ENCODE measurements at places on chromosomes 6 and 20. TPM values are rescaled to one million over a fixed set of nuclear protein-coding genes. Genes with fewer than 3 reads are reported as not detected.

Gene GPR6
- not detected for total RNA-seq

Gene TSHZ2
- total RNA-seq, result 0.36 TPM

Gene PTGIS
- 0.14 TPM for total RNA-seq

Gene ZC2HC1B
- total RNA-seq, result not detected

Gene THBD
- total RNA-seq, result 0.07 TPM

Gene CGAS
- not detected for total RNA-seq

Gene HDGFL1
- total RNA-seq, result not detected

Gene FGD2
- total RNA-seq, result not detected

Gene CLVS2
- total RNA-seq, result not detected

Gene CFAP206
- total RNA-seq, result 0.43 TPM

Gene GHRH
- not detected for total RNA-seq

Gene TCP11
- not detected for total RNA-seq

Gene TEAD3
- 12.3 TPM for total RNA-seq

Gene MYLK4
- 0.24 TPM for total RNA-seq

Gene SAMD10
- total RNA-seq, result 0.77 TPM

Gene FITM2
- 12.9 TPM for total RNA-seq

Gene SPATS1
- not detected for total RNA-seq

Gene NKAPL
- total RNA-seq, result not detected

Gene ME1
- 23.1 TPM for total RNA-seq

Gene COL19A1
- not detected for total RNA-seq

Gene ATG5
- total RNA-seq, result 53.7 TPM

Gene MOG
- not detected for total RNA-seq

Gene MUC22
- not detected for total RNA-seq

Gene TMEM244
- total RNA-seq, result not detected

Gene TTBK1
- not detected for total RNA-seq

Gene KCNK15
- not detected for total RNA-seq

Gene LY6G5C
- not detected for total RNA-seq

Gene E2F1
- total RNA-seq, result 68.1 TPM

Gene MDFI
- not detected for total RNA-seq

Gene NCOA6
- 8.2 TPM for total RNA-seq

Gene FUCA2
- total RNA-seq, result 88.9 TPM

Gene SLC17A9
- not detected for total RNA-seq

Gene BFSP1
- total RNA-seq, result 9.7 TPM

Gene ZFP57
- not detected for total RNA-seq

Gene ECT2L
- total RNA-seq, result not detected

Gene NUDT3
- total RNA-seq, result 12.8 TPM

Gene SAMD5
- 2.7 TPM for total RNA-seq

Gene ITPR3
- total RNA-seq, result 59.8 TPM

Gene MICB
- total RNA-seq, result 16.5 TPM

Gene PBOV1
- total RNA-seq, result not detected

Gene HLA-F
- 8.2 TPM for total RNA-seq

Gene CD24
- 26.9 TPM for total RNA-seq

Gene PROKR2
- not detected for total RNA-seq

Gene AGER
- total RNA-seq, result 2.2 TPM

Gene UBR2
- 16.3 TPM for total RNA-seq

Gene SLC12A5
- 3.4 TPM for total RNA-seq

Gene SLC22A2
- total RNA-seq, result 1.2 TPM

Gene TFAP2D
- total RNA-seq, result not detected
